ENCODE measurements at places on chromosomes 2 and 18.

DNA sequence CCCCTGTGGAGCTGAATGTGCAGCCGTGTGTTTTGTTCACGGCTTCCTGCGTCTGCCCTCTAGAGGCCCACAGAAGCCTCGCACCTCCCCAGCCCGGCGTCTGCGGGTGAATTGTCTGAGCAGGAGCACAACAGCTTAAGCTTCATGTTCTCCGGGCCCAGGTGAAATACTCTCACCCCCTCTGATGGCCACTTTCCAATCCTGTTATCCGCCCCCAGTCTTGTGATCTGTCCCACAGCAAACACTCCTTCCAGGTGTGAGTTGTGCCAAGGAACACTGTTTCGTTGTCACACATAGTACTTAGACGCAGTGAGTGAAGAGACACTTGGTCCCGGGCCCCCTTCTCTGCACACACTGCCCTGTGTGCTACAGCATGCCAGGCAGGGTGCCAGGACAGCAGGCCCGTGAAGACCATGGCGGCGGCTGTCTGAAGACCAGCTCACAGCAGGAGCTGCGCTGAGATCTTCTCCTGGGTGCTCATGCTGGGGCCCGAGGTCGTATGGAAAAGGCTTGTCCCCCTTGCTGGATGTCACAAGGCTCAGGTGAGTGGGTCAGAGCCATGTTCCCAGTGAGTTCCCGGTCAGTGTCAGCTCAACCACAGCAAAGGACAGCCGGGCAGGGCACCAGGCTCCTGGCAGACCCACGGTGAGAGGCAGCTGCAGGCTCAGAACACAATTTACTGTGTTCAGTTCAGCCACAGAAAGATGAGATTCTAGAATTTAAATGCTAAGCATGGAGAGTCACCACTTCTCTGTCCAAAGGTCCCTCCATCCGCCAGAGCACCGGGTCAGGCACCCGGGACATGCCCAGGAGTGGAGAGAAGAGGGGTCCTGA, 6.8 kb upstream of the PXDN start:
- DNase-seq: no peak

GRCh38 chr2:14358774-14359173, 273.7 kb upstream of the LRATD1 start:
- no peak for DNase-seq

GRCh38 chr2:205464681-205465080, 217.6 kb upstream of the NRP2 start:
- DNase-seq: no peak

DNA sequence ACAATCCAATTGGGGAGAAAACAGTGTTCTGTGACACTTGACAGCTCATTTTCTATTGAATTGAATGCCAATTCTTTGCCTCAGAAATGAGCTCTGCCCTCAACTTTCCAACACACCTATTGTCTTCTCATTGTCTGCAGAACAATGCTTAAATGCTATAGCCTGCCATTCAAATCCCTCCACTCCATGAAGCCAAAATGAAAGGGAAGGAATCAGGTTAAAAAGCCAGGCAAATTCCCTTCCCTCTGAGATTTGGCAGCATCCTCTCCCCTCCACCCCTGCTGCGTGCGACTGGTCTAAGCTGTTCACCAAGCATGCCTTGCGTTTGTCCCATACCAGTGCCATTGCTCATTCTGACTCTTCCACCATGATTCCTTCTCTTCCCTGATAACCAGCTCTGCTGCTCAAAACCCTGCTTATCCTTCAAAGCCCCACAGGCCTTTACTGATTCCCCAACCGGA, 32.4 kb upstream of the TMEM131 start:
- DNase-seq: no peak

DNA sequence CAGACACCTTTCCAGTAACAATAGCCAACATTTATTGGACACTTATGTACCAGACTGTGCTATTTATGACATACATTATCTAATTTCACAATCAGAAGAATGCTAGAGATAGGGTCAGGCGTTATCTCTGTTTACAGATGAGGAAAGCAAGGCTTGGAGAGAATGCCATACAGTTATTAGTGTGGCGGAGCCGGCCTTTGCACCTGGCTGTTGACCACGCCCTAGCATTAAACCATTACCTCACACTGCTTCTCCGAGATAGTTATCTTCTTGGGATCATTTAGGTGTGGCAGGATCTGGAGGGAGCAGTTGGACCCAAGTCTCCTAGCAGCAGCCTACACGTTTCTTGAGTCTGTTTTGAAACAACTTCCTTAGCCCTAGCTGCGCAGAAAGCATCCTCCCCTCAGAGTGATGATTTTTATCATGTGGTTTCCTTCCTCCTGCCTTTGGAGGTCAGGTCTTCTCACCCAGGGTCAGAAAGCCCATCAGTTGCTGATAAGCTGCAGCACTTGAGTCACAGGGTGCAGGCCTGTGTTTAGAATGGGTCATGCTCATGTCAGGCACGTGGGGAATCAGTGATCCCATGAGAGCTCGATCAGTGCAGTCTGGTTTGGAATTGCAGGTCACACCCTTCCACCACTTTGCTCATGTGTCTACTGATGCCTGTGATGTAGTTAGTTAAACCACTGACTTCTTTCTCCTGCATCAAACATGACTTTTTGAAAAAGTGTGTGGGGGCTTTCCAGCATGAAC, 118.2 kb downstream of the SPTBN1 start:
- DNase-seq: peak; percentile 53

DNA sequence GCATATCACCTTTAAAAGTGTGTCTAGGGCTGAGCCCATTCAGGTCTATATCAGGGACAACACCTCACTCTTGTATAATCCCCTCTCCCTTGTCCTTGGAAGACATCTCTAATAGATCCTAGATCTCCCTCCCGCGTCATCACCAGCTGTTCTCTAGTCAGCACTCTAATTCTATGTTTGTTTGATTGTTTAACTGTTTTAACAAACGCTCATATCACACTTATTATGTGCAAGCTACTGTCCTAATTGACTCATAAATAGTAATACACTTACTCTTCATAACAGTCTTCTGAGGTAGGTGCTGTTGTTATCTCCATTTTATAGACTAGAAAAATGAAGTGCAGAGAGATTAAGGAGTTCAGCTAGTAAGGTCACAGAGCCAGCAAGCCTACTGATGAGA, 1.6 kb upstream of the ERMN start:
- DNase-seq: no peak

- DNase-seq: no peak
Observed at GRCh38 chr2:70990216-70990615, 4.5 kb downstream of the TEX261 start.

GRCh38 chr2:157258520-157259326, 1.2 kb downstream of the GALNT5 start:
- DNase-seq: no peak
